ENCODE measurements at places on chromosomes 5 and 9.

GRCh38 chr5:122056913-122057312, 21.1 kb downstream of the LOX start:
- DNase-seq, result no peak

DNA sequence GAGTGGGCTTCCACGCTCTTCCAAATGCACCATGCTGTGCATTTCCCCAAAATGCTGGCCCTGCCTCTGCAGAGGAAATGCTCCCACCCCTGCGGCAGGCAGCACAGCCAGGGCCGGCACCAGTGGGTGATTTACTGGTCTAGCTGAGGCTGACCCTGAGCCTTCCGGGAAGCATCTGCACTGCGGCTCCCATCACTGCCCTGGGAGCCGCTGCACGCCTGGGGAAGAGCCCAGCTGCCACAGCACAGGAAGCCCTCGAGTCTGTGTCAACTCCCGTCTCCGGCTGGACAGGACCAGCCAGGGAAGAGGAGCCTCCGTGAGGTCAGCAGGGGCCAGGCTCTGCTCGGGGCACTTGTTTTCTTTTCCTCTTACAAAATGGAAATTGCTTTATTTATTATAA, 25.1 kb upstream of the EEIG1 start:
- DNase-seq, result no peak

DNA sequence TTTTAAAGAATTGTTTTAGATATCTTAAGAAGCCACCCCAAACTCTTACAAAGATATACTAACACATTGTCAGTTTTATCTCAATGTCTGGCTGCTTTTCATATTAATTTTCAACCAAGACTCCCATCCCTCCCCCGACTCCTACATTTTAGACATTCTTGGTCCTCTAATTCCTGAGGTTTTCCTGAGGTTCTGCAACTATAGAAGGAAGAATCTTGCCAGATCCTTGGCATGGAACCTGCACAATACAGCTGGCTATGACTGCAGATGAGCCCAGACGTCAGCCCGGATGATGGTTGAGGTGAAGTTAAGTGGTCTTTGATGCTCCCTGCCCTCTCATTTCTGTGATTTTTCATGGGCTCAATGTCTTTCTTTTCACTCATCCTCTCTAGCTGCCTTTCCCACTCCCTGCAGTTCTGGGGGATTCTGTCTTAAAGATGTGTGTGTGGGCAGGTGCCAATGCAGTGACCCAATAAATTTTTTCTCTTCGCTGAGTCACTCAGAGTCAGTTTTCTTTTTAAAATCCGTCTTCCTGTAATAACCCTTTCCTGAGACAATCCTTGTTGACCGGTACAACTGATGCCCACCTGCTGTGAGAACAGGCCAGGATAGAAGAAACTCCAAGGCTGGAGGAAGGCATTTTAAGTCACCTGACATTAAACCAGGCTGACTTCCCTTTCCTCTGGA, 237.8 kb upstream of the GAS1 start:
- no peak for DNase-seq

DNA sequence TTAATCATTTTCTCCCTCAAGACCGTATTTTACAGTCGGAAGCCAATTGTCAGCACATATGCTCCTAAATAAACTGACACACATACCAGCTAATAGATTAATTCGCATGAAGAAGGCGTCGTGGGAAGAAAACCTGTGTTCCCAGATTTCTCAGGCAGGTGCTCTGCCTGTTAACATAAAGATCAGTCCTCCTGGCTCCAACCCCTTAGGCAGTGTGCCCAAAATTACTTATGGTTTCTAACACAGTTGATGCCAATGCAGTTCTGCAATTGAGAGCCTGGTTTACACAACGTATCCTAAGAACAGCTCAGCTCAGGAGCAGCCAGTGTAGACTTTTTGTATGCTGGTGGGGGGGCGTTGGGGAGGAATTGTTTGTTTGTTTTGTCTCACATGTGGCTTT, 208.3 kb downstream of the ENC1 start:
- no peak for DNase-seq

DNA sequence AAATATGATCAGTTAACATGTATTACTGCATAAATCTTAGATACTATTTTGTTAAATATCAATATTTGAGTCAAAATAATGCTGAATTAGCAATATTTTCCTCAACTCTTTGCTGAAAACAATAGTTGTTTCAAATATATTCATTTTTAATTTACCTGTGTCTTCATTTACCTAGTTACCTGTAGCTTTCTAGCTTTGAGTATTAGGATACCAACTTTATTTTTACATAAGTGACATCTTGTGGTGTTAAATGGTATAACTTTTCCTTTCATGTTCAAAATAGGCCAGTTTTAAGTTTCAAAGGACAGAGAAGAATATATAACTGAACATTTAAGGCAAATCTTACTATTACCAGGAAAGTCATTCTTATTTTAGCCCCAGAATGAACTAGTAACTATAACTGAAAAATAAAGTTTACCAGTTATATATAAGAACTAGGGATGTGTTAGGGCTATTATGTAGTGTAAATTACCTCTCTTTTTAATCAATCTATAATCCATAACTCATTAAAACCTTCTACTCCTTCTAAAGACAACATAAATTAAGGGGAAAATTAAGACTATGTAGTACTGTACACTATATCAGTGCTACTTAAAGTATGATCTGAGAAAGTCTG, 25.3 kb downstream of the AP3B1 start:
- no peak for DNase-seq

- DNase-seq, result no peak
These were observed 89.3 kb upstream of the SLCO4C1 start for GRCh38 chr5:102385365-102385764.

DNA sequence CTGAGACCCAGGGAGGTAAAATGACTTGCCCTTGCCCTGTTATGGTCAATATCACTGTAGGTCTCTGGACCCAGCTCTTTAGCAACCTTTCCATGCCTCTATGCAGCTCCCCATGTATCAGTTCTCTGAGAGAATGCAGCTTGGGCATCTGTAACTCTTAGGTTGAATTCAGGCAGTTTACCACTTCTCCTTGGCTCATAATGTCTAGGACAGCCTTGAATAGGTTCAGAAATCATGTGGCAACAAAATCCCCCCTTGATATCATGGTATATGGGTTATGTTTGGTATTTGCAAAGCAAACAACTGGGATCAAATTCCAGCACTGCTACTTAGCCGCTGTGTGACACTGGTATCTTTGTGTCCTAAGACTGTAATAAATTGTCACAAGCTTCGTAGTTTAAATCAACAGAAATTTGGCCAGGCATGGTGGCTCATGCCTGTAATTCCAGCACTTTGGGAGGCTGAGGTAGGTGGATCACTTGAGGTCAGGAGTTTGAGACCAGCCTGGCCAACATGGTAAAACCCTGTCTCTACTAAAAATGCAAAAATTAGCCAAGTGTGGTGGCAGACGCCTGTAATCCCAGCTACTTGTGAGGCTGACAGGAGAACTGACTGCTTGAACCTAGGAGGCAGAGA, 10.7 kb upstream of the SUB1 start:
- DNase-seq, result no peak

- DNase-seq, result no peak
These were observed 109.1 kb downstream of the NSG2 start for GRCh38 chr5:174154559-174154958.

DNA sequence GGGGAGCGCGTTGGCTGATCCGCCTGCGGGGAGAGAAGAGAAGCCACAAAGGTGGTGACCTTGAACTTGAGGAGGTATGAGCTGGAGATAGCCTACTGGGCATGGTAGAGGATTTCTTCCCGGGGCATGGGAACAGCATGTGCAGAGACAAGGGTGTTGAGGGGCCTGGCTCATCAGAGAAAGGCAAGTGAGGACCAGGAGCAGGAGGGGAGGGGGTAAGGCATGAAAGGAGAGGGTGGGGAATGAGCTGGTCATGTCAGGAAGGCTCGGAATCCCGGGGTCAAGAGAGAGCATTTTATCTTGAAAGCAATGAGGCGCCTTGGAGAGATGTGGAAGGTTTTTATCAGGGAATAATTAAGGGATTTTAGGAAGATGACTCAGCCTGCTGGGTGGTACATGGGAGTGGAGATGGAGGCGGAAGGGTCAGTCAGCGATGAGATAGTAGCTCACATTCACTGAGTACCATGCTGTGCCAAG, 121.1 kb downstream of the LHX2 start:
- DNase-seq, result no peak

GRCh38 chr5:67089200-67089725, 107.3 kb downstream of the CD180 start:
- DNase-seq, result no peak

- no peak for DNase-seq
These were observed 12.6 kb downstream of the FYB1 start for GRCh38 chr5:39206630-39207321.

- no peak for DNase-seq
These were observed 282.4 kb upstream of the KLF9 start for GRCh38 chr9:70696694-70697335.

GRCh38 chr9:69999315-69999714, 44.3 kb upstream of the MAMDC2 start:
- DNase-seq, result no peak

GRCh38 chr9:68455451-68455850, 85.2 kb downstream of the TMEM252 start:
- no peak for DNase-seq

- no peak for DNase-seq
These were observed 378.4 kb downstream of the SPATA31D1 start for GRCh38 chr9:82367016-82367415.

GRCh38 chr5:16797951-16798350, 138.1 kb downstream of the MYO10 start:
- no peak for DNase-seq

GRCh38 chr5:109307951-109308350, 101.8 kb downstream of the PJA2 start:
- DNase-seq, result no peak

DNA sequence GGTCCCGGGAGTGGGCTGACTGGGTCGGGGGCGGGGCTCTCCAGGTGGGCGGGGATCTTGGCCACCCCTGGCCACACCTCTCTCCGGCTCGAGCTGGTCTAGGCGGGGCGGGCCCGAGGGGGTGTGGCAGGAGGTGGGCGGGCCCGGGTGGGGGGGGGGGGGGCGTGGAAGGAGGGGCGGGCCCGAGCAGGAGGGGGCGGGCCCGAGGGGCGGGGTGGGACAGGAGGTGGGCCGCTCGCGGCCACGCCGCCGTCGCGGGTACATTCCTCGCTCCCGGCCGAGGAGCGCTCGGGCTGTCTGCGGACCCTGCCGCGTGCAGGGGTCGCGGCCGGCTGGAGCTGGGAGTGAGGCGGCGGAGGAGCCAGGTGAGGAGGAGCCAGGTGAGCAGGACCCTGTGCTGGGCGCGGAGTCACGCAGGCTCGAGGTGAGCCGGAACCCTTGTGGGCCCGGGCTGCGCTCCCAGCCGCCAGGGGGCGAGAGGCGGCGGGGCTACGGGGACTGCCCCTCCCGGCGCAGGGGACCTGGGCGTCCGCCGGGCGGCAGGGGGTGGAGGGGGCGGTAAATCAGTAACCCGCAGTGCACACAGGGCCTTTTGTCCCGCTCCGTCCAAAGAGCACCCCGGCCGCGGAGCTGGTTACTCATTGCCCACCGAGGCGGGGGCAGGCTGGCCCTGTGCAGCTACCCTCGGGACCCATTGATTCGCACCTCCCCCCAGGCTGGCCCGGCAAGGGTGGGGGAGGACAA, at the start of gene FGFR4:
TSS of gene FGFR4 (plus strand) at position 262 of the 744 bp plus-strand sequence. CDS start 2,688 bp downstream, outside the sequence.
- DNase-seq, result peak; percentile 47

Measured in stimulated activated CD8-positive, alpha-beta memory T cell treated with anti-CD3 and anti-CD28 coated beads, Interleukin-7, amount 100 ng/mL, for 4 hours (primary cell).